Cardiac fibroblast (primary cell): ENCODE measurements at places on chromosomes 1 and 21.

DNA sequence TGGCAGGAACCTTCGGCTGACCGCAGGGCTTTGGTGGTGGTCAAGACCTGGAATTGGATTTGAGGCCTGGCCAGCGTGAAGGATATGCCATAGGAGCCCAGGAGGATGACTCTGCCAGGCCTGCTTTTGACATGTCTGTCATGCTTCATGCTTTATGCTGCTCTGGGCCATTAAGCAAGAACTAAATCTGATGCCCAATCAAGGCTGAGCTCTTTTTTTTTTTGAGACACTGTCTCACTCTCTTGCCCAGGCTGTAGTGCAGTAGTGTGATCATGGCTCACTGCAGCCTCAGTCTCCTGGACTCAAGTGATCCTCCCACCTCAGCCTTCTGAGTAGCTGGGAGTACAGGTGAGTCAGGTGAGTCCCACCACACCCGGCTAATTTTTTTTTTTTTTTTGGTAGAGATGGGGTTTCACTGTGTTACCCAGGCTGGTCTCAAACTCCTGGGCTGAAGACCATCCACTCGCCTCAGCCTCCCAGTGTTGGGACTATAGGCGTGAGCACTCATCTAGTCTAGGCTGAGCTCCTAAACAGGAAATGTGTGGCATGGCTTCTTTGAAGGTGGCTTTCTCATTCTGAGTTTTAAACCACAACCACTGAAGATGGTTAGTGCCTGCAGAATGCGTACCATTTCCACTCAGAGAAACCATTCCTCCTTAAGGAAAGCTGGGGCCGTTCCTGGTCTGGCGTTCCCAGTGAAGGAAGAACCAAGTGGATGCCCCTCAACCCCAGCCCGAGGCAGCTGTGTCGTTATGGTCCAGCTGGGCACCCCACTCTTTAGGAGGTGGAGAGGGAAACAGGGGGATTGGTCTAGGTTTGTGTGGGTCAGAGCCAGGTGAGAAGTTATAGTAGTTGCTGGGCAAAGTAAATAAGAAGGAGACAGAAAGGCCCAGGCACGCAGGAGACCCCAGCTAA is 34.2 kb upstream of the ATP5PO start:
- DNase-seq, result no peak

DNA sequence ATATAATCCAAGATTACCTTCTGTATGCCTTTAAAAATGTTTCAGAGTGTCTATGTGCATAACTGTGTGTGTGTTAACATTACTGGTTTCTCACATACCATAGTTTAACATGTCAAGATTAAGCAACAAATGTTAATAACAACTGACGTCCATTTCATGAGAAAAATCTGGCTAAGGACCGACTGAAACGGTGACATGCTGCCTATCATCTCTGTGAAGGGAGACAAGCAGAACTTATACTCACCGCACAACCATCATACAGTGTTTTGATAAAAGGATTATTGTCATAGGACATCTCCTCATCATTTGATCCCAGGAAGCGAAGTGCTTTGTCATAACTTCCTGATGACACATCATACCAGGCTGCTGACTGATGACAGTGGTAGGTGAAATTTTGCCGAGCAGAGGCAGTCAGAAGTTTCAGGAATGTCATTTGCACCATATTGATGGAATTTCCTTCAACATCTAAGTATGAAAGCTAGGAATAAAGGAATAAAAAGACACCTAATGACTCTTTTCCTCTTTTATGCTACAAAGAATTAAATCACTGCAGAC is 228.8 kb downstream of the COL11A1 start:
- DNase-seq, result peak; percentile 61

DNA sequence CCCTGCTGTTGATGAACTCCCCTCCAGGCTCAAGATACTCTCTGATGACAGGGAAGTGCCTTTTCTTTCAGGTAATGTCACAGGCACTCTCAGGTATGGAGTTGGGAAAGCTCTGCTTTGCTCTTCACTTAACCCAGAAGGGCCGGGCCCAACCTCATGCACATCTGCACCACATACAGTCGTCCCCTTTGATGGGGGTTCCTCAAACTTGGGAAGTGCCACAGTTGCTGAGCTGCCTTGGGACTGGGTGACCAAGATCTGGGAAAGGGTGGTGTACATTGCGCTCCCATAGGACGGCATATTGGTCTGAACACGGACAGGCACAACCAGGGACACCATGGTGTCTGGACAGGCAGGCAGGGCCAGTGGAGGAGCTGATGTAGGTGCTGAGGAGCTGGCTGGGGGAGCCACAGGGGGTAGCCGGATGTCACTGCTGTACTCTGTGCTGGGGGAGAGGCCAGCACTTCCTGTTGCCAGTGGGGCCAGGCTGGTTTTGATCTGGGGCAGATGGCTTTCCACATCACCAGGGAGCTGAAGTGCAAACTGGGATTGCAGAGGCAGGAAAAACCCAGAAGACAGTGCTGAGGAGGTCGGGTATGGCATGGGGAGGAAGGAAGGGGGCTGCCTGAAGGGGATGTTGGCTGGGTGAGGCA is 96.2 kb upstream of the EDN2 start:
- no peak for DNase-seq

DNA sequence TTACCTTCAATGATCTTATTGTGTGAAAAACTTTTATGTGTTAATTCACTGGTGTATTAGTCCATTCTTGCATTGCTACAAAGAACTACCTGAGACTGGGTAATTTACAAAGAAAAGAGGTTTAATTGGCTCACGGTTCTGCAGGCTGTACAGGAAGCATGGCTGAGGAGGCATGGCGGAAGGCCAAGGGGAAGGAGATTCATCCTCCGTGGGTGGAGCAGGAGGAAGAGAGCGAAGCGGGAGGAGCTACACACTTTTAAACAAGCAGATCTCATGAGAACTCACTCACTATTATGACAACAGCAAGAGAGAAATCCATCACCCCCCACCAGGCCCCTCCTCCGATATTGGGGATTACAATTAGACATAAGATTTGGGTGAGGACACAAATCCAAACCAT is 44.2 kb upstream of the RGS7 start:
- no peak for DNase-seq

DNA sequence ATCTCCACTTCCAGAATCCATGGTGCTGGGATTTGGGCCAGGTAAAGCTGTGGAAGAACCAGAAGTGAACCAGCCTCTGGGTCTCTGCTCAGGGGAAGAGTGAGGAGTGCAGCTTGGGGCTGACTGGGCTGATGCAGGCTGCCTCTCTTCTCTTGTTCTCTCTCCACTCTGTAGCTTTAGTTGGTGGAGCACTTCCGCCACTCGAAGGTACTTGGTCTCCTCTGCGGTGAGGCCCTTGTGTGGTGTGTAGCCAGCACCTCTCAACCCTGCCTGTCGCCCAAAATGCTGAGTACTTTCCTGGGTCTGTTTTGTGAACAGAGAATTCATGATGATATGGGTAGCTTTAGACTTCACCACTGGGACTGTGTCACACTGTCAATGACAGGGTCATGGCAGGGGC is 63.2 kb downstream of the URB2 start:
- DNase-seq, result no peak

- DNase-seq, result no peak
Observed at GRCh38 chr1:85243372-85243771, 16.1 kb downstream of the C1orf52 start.

GRCh38 chr1:93288558-93288957 is 57.1 kb upstream of the DR1 start:
- peak; percentile 12 for DNase-seq

DNA sequence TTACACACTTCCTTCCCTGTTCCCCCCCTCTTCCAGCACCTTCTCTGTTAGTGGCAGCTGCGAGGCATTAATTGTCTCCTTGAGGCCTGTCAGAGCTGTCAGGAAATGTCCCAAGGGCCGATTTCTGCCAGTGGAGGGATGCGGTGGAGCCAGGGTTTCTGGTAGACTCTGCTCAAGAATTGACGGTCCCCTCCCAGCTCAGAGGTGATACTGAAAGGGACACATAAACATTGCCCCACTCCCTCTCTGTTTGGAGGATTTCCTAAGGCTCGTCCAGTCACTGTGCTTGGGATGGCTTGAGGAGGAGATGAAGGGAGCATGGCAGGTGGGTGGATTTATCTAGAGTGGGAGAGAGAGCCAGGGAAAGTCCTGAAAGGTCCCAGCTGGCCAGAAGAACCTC is 61.4 kb upstream of the CD34 start:
- no peak for DNase-seq

DNA sequence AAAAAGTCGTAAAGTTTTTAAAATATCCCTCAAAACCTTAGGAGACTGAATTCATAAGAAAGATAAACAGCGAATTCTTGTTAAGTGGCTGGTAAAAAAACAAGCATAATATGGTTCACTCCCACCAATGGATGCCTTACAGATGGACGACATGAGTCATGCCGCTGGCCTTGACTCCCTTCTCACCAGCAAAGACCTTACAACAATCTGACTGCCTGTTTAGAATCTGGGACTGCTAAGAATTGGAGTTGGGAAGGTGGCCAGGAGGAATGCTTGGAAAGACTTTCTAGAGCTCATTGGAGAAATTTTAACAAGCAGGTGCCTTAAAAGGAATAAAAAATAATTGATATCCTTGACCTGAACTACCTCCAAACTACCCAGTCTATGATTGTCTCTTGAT is 206.9 kb upstream of the FMN2 start:
- no peak for DNase-seq

GRCh38 chr1:245155272-245156040 is 671 bp downstream of the KIF26B start:
- DNase-seq, result no peak

DNA sequence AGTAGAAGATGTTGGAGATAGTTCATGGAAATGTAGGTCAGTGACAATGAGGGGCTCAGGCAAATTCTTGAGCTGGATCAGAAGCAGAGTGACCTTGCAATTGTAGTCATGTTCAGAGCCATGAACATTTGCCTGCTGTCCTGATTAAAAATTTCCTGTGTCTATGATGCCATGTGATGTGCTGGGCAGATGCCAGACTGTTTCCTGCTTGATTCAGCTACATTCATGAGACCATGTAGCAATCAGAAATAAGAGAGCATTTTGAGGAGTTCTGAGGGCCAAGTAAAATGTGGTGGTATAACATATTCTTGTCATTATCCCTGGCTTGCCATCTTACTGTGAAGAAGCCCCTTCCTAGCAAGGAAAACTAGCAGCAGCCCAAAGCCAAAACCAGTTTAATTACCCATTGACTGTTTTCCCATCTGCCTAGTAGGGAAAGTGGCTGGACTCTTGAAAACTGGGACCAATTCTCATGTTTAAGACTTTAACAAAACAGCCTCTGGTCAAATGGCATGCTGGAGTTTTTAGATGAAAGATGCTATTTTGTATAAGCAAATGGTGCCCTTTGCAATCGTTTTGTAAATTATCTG is 118.3 kb downstream of the NOS1AP start:
- peak; percentile 59 for DNase-seq

- DNase-seq, result no peak
Observed at GRCh38 chr21:28548291-28548690, 444.4 kb downstream of the LTN1 start.

DNA sequence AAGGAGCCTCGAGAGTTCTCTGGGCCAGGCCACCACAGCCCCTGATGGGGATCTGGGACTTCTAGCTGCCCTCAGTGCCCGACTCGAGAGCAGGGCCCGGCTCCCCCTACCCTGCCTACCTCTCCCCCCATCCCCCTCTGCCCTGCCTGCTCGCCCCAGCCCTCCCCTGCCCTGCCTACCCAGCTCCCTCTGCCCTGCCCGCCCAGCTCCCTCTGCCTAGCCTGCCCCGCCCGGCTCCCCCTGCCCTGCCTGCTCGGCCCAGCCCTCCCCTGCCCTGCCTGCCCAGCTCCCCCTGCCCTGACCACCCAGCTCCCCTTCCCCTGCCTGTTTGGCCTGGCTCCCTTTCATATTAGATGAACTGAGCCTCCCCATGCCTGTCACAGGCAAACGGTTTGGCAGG is 117.4 kb upstream of the TMEM51 start:
- no peak for DNase-seq

- DNase-seq, result no peak
Observed at GRCh38 chr21:41406340-41406739, 19.7 kb upstream of the MX1 start.

- no peak for DNase-seq
Observed at GRCh38 chr1:1684031-1684681, 8.4 kb downstream of the SLC35E2B start.

DNA sequence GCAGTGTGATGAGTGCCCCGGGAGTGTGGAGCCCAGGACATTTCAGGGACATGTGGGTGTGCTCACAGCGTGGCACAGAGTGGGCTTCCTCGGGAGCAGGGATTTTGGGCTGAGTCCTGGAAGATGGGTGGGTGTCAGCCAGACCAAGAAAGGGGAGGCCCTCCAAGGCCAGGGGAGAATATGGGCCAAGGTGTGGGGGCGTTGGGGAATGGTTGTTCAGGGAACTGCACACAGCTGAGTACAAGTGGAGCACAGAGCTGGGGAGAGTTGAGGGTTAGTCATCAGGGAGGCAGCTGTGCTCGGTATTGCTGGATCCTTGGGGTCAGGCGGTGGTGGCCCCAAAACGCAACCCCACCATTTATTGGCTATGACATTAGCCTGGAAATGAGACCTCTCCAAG is 5.5 kb downstream of the POGK start:
- no peak for DNase-seq

GRCh38 chr21:25330266-25330665 is 277.0 kb downstream of the MRPL39 start:
- DNase-seq, result no peak

DNA sequence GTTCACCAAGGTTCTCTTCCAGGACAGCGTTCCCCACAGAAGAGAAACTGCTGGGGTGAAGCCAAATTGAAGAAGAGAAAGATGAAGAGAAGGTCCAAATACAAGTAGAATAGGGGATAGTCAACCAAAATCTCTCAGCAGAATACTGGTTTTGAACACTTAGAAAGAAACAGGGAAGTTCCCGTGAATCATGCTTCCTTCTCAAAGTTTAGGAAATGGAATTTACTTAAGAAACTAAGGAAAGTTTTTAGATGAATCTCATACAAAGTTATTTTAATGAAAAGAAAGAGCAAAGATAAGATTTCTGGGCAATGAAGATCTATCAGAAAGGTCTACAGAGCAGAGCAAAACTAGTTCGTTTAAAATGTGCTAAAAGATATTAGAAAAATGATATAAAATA is 43.3 kb downstream of the EXO1 start:
- DNase-seq, result no peak
